ENCODE measurements at places on chromosomes 12 and 14.
A peak's percentile ranks its signal among the peaks of the same experiment; 100 is the strongest.

DNA sequence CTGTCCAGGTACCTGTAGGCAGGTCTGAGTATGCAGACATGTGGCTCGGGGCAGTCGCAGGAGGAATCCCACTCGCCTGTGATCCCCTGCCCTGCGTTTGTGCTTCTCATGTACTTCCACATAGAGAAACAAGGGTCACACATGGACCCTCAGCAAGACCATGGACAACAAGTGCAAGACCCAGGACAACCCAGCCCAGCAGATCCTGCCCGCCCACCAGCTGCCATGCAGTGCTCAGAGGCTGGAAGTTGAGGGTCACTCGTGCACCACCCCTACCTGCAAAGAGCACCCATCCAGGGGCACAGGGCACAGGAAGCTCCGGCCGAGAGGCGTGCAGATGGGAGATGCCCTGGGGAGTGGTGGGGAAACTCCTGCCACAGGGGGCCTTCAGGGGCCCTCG lies 67.5 kb upstream of the C14orf180 start:
- no peak for DNase-seq

GRCh38 chr12:57609781-57610553 lies 1.3 kb upstream of the ARHGEF25 start:
- DNase-seq = no peak

- no peak for DNase-seq
These were observed 80.0 kb downstream of the CIT start for GRCh38 chr12:119797090-119797489.

GRCh38 chr12:119990382-119990874 lies 1.4 kb downstream of the BICDL1 start:
- peak; percentile 17 for DNase-seq

DNA sequence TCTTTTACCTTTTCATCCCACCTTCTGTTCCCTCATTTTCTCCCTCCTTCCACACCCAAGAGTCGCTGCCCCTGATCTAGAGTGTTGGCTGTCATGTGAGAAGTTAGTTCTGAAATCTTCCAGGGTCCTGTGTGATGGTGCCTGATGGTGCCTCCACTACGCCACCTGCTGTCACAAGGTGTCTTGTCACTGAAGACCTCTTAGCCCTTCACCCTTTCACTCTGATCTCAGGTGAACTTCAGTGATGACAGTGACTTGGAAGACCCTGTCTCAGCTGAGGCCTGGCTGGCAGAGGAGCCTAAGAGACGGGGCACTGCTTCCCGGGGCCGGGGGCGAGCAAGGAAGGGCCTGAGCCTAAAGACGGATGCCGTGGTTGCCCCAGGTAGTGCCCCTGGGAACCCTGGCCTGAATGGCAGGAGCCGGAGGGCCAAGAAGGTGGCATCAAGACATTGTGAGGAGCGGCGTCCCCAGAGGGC lies 7.6 kb upstream of the PFDN5 start:
- DNase-seq = peak; percentile 72

DNA sequence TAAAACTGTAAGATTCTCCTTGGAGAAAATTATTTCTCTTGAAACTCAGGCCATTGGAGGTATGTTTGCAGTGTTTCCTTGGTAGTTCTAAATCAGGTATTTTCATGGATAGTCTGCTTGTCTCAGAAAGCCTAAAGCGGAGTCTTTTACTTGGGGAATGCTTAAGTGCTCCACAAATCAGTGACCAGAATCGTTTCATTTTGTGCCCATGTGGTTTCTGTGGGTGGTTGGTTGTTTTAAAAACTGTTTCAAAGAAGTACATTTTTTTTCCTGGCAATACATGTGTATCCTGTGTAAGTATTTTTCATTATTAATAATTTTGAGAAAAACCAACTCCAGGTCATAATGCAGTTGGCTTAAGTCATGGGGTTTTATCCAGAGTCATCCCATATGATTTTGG lies 33.6 kb downstream of the CCDC91 start:
- DNase-seq = no peak

GRCh38 chr14:61640158-61641136 lies 54.9 kb upstream of the HIF1A start:
- no peak for DNase-seq

- DNase-seq = no peak
These were observed 276.1 kb upstream of the LMO3 start for GRCh38 chr12:16881986-16882570.

GRCh38 chr12:2960390-2960956 lies 1.3 kb downstream of the TEAD4 start:
- no peak for DNase-seq

DNA sequence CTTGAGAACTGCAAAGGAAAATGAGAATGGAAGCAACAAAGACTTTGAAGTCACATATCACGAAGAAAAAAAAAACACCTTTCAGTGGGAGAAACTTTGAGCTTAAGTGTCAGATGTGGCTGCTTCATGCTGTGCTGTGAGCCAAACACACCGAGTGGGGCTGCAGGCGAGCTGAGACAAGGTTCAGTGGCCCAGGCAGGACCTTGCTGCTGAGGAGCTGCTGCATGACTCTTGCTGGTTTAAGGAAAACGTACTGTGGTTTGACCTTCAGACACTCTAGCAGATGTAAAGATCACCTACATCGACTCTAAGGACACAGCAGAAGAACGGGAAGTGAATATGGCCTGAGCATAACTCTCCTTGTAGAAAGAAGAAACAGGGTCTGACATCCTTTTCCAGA lies 118.1 kb upstream of the OR4E1 start:
- no peak for DNase-seq

GRCh38 chr12:11556682-11557081 lies 92.8 kb upstream of the ETV6 start:
- no peak for DNase-seq

GRCh38 chr14:82366803-82367202 lies 833.1 kb upstream of the SEL1L start:
- DNase-seq = no peak

Data from activated T-cell treated with anti-CD3 and anti-CD28 coated beads, Interleukin-2, amount 50 U/mL, for 4 hours (primary cell).